ENCODE measurements at places on chromosomes 13 and 19.
A peak's percentile ranks its signal among the peaks of the same experiment; 100 is the strongest.

DNA sequence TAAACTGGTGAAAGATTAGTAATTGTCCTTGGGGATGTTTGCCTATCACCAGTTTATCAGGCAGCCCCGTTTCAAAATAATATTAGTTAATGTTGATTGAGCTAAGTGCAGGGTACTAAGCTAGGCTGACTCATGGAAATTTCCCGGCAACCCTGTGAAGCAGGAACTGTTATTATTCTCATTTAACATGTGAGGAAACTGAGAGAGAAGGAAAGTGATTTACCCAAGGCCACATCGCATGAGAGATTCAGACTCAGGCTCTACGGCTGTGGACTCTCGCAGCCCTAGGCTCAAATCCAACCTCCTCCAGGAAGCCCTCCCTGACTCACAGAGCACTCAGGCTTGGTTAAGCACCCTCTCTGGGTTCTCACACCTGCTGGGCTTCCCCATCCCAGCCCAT is 19.7 kb downstream of the CLPTM1 start:
- no peak for DNase-seq

DNA sequence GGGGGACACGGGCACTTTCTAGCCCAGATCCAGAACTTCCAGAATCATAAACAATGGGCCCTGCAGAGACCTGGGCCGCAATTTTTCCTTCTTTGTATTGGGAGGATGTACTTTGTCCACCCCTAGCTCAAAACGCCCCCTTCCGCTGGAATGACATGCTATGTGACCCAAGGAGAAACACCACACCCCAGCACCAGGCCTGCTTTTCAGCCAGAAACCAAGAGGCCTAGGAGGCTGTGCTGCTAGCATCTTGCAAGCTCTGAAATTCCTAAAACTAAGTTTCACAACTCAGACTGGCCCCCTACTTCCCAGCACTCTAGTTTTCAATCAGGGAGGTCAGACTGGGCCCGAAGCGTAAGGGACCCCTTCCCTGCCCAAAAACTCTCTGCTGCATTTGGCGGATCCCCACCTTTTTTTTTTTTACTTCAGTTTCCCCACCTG is 538 bp downstream of the LSM4 start:
- DNase-seq: peak; percentile 79

- DNase-seq: no peak
Observed at GRCh38 chr19:3441986-3442329, 38.4 kb downstream of the SMIM24 start.

DNA sequence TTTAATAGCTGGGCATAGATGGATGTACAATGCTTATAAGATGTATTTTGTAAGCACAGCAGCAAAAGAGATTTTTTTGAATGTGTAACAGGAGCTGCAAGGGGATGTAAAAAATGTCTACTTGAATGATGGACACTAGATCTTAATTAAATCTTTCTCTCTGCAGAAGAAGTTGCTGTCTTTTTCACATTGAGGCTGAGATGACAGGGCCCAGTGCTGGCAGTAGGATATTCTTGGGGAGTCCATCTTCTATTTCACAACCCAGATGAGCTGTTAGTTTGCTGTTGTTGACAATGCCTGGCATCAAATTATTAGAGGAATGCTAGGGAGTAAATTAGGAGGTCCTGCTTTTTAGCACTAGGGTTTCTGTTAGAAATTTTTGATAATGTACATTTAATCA is 698.7 kb downstream of the SLITRK5 start:
- no peak for DNase-seq

DNA sequence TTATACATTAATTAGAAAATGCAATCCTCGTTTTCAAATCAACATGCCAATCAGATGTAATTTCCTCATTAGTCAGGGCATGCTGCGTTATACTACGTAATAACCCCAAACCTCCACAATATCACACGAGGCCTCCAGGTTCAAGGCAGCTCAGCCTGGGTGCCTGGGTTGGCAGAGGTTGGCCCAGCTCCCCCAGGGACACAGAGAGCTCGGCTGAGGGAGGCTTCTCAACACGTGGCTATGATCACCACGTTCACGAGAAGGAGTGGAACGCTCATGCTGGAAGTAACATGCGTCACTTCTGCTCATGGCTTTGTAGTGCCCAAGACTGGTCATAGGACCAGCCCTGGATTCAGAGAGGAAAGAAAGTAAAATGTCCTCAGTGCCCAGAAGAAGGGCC is 144.9 kb upstream of the SOX1 start:
- DNase-seq: no peak

DNA sequence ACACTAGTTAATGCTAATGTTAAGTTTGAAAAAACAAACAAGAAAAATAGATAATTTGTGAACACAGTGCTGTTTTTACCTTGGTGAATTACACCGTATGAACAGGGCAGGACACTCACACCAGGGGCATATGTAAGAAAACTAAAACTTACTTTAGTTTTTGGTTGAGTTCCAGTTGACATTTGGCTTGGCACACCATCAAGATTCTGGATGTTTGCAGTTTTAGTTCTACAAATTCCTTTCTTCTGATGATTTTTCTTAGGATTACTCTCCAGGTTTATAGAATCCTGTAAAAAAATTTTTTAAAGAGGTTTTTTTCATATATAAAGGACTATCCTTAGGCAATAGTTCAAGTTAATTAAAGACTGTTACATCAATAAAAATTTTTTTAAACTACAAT is 238.5 kb upstream of the STARD13 start:
- peak; percentile 93 for DNase-seq

DNA sequence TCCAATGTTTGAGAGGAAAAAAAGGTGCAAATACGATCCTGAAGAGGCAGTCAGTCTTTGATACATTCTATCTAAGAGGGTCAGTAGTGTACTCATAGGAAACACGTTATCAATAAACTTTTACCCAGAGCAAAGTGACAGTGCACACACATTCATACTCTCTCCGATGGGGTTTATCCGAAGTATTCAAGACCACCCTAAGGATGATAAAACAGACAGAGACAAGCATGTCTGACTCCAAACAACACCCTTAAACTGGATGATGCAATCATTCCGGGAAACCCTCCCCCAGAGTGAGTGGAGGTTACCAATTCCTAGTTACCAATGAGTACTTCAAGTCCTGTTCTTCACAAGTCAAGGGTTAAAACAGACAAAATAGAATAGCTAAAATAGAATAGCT is 79.1 kb downstream of the DNAJC3 start:
- peak; percentile 30 for DNase-seq

DNA sequence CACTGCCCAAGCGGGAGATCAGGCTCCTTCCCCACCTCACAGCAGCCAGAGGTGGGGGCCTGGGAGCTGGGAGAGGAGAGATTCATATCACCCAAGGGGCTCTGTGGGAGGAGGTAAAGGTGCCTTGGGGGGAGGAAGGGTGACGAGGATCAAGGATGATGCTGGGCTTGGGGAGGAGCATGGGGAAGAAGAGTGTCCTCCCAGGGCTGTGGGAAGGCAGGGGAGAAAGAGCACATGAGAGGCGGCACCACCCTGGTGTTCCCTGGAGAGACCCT is 82.7 kb downstream of the ANKRD10 start:
- DNase-seq: no peak

DNA sequence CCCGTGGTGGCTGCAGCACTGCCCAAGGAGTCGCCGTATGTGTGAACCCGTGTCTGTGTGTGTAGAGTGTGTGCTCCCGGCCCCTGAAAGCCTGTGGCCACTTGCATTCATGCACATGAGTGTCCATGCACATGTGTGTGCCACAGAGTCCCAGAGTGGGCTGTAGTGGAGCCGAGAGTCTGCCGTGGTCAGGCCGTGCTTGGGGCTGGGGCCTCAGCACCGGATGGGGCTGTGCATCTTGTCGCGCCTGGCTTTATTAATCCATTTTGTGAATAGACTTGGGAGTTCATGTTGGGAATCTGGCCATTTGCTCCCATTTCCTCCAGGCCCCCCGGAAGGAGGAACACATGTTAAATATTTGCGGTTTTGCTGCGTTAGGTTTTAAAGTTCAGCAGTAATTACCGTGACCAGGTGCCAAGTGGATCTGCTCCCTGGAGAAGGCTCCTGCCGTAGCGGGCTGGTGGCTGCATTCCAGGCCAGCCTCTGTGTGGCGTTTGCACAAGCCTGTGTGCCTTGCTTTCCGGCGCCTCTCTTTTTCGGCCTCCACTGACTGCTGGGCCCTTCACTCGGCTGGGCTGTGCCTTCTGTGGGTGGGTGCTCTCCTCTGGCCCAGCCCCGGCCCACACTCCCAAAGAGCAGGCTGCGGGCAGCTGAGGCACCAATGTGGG is 69.2 kb upstream of the KCTD15 start:
- DNase-seq: no peak

DNA sequence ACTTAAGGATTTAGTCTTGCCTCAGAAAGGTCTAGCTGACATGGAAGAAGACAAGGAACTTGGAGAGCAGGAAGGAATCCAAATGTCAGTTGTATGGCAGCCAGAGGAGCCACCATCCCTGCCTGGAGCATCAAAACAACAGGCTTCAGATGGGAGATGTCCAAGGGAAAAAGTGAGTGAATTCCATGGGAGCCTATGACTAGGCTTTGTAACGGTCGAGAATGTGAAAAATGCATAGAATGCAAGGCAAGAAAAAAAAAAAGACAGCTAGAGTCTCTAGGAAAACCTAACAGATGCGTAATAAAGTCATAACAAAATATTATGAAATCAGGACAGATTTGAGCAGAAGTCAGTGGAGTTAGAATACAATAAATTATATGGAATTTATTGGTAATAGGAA is 183.7 kb upstream of the LSM14A start:
- peak; percentile 1 for DNase-seq

DNA sequence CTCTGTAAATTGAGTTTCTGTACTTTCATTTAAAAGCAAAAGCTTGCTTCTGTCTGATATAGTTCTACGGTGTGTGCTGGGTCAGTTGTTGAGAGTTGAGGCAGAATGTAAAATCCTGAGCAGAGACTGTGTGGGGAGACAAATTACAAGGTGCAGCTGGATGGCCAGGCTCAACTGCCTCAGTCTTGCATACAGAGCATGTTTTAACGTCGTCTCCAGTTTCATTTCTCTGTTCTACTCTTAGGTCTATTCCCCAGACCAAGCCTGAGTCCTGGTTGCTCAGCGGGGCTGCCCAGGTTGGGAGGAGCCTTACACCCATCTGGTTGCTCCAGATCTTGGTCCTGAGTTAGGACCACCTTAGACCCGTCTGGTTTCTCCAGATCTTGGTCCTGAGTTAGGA is 54.4 kb upstream of the MEDAG start:
- DNase-seq: no peak

- no peak for DNase-seq
Observed at GRCh38 chr13:26531742-26532141, 25.7 kb upstream of the WASF3 start.

Data from fibroblast of skin of right biceps (primary cell).